HT-29 (cell line): ENCODE measurements at places on chromosomes 2 and 18. TPM values are rescaled to one million over a fixed set of nuclear protein-coding genes. Genes with fewer than 3 reads are reported as not detected.
A peak's percentile ranks its signal among the peaks of the same experiment; 100 is the strongest.

The CHRNA1 gene
- total RNA-seq: not detected in 2 replicates

The IL36A gene
- total RNA-seq: not detected in 2 replicates

The NT5C1B gene
- not detected in 2 replicates for total RNA-seq

The GPR75 gene
- 1.0 and 1.4 TPM in 2 replicates for total RNA-seq

GRCh38 chr2:224027070-224027469, 12.0 kb downstream of the SERPINE2 start:
- DNase-seq: no peak

- no peak for DNase-seq
Observed at GRCh38 chr18:46628206-46628605, 28.8 kb downstream of the LOXHD1 start.

GRCh38 chr2:151238527-151239487, 22.9 kb downstream of the RBM43 start:
- DNase-seq: peak; percentile 85

GRCh38 chr18:59264121-59264571, 9.1 kb downstream of the RAX start:
- peak; percentile 24 for DNase-seq

DNA sequence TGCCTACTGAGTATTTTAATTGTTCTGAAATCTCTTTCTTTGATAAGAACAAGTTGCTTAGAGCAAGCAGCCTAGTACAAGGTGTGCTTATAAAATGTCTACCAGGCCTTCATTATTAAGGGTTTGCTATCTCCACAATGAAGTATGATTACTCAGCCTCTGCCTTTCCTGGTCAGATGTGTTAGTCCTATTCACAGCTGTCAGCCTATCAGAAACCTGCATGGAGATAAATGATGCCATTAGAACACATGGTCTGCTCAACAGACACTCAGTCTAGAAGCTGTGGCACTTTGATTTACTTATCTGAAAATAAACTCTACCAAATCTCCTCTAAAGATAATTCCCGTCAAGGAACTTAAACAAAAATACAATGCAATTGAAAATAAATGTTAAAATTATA, 448.7 kb downstream of the ERBB4 start:
- DNase-seq: no peak

GRCh38 chr2:74882299-74882687, 48.4 kb downstream of the HK2 start:
- DNase-seq: no peak
